ENCODE measurements at places on chromosomes 12 and 14.

- DNase-seq, result peak; percentile 53
These were observed 760 bp downstream of the ACTN1 start for GRCh38 chr14:68978172-68978911.

DNA sequence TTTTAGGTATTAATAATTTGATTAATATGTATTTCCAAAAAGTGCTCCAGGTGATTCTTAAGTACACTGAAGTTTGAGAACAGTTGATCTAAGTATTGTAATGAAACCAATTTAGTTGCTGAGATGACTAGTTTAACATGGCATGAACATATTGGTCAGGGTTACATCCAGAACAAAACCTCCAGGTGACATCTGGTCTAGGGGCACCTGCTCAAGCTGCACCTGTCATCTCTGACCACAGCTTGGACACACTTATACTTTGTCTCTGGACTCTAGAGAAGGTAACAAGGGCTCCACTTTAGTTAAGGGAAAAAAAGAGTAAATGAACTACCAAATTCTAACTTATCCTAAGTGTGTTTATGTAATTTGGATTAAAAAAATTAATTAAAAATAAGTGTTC is 8.1 kb downstream of the ARID2 start:
- DNase-seq, result no peak

DNA sequence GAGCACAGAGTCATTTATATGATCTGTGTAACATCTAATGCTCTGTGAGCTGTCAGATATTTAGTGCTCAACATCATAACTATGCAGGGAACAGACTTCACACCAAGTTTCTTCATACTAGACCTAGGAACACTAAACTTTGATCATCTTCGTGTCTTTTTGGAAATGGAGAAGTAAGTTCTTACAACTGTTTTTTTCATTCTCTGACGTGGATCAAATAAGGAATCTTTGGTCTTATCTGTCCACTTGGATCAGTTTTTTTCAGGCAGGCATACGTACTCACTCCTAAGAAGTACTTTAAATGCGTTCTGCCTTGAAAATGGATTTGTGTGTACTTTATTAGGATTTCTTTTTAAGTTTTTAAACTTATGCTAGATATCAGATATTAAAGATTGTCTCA is 191.0 kb downstream of the FBXL14 start:
- no peak for DNase-seq

GRCh38 chr12:114506651-114507050 is 100.7 kb upstream of the TBX5 start:
- no peak for DNase-seq

DNA sequence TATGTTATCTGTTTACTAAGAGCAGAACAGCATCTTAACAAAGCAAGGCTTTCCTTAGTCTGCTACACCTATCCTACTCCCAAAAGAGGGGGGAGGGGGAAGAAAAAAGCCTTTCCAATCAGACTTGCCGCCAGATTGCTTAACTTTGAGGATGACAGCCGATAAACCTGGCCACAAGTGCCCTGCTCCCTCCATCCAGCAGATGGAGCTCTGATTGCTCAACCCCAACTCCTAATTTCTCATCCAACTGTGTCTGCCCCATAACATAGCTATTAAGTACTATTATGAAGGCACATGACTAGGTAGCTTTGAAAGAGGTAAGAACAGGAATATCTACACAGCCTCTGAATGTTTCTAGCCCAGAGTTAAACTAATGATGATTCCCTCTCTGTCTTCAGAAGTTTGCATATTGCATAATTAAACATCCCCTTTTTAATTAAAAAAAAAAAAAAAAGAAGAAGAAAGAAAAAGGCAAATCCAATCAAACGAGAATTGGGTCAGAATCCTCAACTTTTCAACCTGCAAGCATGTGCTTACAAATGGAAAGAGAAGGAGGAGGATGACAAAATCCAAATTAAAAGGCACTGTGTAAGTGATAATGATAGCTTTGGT is 247.4 kb downstream of the GALC start:
- peak; percentile 8 for DNase-seq

Data from EL (cell line).